ENCODE measurements at places on chromosomes 3 and 15.

DNA sequence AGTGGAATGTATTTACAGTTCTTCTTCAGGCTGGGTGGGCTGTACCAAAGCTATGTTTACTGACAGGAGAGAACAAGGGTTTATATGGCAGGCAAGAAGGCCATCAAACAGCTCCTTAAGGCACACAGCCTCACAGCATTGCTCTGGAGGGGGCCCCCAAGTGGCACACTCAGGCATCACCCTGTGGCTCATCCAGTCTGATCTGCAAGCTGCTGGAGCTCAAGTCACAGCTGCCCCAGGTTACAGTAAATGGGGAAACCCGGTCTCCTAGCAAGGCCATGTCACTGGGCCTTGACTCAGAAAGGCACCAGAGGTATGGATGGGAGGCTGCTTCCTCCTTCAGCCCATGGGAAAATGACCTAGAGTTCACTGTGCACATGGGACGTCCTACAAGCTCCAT, 67.5 kb downstream of the TFG start:
- no peak for DNase-seq

DNA sequence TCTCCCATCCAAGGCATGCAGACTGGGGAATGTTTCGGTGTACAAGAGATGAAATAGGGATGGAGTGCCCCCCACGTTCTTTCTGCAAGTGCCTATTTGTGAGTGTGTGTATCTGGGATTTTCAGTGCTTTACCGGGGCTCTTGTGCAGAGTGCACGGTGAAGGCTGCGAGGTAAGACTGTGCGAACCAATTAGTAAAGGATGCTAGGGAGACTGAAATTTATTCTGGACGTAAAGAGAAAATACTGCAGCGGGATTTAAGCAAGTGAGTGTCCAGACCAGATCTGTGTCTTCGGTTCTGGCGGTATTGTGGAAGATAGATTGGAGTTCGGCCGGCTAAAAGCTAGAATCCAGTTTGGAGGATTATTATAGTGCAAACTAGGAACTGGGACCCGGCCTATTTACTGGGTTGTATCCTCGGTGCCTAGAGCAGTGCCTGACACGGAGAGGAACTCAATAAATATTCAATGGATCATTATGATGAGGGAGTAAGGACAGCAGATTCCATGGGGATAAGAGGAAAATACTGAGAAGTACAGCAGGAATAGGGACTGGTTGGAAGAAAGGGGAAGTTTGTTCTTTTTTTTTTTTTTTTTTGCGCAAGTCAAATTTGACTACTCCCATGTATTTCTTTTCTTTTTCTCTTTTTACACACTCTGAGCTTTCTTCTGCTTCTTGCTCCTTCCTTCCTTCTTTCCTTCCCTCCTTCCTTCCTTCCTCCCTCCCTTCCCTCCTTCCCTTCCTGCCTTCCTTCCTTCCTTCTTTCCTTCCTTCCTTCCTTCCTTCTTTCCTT, 580 bp upstream of the MAGEF1 start:
- DNase-seq: no peak

DNA sequence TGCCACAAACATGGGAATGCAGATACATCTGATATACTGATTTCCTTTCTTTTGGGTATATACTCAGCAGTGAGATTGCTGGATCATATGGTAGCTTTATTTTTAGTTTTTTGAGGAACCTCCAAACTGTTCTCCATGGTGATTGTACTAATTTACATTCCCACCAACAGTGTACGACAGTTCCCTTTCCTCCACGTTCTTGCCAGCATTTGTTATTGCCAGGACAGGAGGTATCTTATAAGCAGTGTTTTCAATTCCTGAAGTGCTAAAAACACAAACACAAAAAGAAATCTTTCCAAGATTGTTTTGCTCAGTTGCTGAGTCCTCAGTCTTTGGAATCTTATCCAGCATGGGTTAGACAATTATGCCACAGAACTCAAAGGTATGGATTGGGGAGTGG, 13.5 kb downstream of the GTF2E1 start:
- DNase-seq: no peak

- DNase-seq: no peak
Observed at GRCh38 chr3:177300842-177301241, 103.6 kb upstream of the TBL1XR1 start.

GRCh38 chr3:120429921-120430361, 20.9 kb downstream of the FSTL1 start:
- no peak for DNase-seq

DNA sequence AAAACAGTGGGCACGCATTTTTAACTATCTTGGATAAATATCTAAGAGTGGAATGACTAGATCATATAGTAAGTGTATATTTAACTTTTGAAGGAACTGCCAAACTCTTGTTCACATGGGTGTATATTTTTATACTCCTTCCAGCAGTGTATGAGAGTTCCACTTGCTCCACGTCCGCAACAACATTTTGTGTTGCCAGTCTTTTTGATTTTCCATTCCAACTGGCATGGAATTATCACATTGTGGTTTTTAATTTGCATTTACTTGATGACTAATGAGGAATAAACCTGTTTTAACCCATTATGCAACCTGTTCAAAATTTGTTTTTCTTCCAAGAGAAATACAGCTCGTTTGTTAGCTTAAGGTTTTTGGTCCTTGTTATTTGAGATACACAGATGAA, 51.6 kb downstream of the ZNF621 start:
- no peak for DNase-seq

DNA sequence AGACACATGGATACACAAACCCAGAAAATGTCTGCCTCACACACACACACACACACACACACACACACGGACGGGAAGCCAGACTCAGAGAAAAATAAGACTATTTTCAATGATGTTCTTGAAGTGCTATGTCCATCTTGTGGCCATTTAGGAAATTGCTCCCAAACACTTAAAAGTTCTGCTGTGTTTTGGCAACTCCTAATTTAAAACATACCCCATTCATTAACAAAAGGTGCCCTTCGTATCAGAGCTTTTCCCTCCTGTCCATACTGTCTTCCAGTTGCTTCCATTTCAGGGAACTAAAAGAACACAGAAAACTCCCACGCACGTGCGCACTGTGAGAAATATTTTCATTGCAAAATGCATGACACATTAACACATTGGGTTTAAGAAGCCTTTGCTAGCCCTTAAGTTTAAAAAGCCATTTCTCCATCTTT, 44.6 kb downstream of the SLC12A1 start:
- DNase-seq: peak; percentile 40

- DNase-seq: peak; percentile 7
Observed at GRCh38 chr15:84035399-84035766, 200.2 kb upstream of the GOLGA6L4 start.

- DNase-seq: no peak
Observed at GRCh38 chr3:174822320-174822719, 36.8 kb upstream of the NAALADL2 start.

- no peak for DNase-seq
Observed at GRCh38 chr3:99799422-99799821, 18.2 kb upstream of the CMSS1 start.

GRCh38 chr3:185084901-185085300, 68.0 kb downstream of the C3orf70 start:
- DNase-seq: no peak

Measured in AML-193 (cell line).